Tongue (tissue), 3 donors: ENCODE measurements at places on chromosomes 3 and 15. TPM values are rescaled to one million over a fixed set of nuclear protein-coding genes. Genes with fewer than 3 reads are reported as not detected.

Gene REC114
- not detected for total RNA-seq

Gene RPL39L
- 3.0 TPM for total RNA-seq

- no peak for DNase-seq
Measured at GRCh38 chr3:51722362-51722761, 15.5 kb downstream of the GRM2 start.

Gene IRAK2
- total RNA-seq, result 6.3 TPM

GRCh38 chr3:108510496-108510895 lies at the start of gene MYH15:
Gene MYH15, minus strand, starts transcription at chr3:108510596. Its CDS starts 66 bp downstream, at chr3:108510530.
- DNase-seq, result no peak

DNA sequence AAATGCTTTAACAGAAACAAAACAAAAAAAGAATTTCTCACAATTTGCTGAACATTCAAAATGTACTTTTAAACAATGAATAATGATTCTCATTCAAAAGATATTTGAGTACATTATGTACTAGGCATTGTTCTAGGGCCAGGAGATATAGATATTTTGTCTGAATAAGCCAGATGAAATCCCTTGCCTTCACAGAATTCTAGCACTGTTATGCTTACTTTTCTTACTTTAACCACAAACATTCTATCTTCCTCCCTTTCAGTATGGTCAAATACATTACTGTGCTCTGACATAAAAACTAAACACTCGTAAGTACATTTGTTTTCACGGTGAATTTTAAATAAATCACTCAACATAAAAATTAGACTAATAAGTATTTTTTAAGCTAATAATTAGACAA lies 116.7 kb downstream of the ADAM10 start:
- no peak for DNase-seq

Gene EPHB1
- 13.3 TPM for total RNA-seq

DNA sequence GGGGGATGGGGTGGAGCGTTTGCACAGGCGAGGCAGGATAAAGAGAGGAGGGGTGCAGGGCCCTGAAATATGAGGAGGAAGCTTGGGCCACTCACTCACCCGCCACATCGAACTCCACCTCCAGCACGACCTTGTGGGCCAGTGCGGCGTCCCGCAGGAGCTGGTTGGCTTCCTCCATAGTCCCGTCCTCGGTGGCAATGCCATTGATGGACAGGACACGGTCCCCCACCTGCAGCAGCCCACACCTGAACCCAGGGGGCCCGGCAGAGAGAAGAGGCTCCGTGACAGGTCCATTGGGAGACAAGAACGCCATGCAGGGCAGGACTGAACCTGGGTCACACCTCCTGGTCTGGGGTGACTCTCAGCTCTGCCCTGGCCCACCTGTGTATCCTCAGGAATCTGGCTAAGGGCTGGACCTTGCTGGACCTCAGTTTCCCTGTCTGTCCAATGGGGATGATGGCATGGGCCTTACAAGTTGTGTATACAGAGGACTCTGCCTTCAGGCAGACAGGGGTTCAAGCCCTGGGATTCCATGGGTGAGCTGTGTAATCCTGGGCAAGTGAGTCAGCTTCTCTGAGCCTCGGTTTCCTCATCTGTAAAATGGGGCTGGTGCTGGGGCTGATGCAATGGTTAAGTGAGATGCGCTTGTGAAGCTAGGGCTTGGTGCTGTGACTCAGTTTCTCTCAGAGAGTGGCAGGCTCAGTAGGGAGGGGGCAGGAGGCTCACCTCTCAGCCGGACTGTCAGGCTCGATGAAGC lies 26.4 kb downstream of the GRIP2 start:
- DNase-seq, result no peak

DNA sequence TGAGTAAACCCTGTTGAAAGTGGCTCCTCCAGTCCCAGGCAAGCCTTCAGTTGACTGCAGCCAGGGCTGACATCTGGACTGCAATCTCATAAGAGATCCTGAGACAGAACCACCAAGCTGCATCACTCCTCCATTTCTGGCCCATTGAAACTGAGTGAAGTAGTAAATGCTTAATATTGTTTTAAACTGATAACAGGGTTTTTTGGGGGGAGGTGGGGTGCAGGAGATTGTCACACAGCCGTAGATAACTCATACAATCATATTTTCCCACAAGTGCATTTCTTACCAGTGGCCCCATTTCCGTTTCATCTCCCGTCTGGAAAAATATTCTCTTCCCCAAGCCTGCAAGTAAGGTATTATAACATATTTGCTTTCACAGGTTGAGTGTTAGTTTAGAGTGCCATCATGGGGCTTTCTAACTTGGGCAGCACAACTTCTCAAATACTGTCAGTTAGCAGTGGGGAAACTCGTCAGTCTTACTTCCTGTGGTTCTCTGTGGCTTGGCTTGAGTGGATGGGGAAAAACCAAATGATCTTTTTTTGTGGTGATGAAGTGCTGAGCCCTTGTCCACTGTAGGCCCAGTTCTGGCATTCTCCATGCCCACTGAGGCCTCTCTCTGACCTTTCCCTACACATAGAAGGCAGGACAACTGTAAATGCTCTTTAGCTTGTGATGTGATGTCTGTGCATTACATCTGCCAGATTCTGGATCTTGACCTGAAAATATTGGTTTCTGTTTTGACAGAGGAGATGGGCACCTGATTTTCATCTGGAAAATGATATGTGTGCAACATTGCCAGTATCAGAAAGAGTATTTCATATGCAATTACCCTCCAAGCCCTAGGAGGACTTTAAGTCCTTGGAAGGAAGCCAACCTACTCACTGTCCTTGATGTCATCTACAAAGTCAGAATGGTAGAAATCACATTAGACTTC lies 90.1 kb upstream of the BHLHE40 start:
- DNase-seq, result no peak

DNA sequence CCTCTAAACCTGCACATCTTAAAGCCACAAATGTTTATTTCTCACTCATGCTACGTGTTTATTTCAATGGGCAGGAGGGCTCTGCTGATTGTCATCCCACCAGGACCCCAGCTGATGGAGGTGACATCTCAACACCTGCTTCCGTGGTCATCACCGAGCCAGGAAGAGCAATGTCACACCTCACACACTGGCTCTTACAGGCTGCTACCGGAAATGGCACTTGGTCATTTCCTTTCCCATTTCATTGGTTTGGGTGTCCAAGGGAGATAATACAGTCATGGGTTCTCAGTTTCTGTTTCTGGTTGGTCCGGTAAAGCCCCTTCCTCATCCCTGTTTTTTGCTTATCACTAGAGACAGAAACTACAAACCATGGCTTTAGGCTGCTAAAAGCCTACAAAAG lies 41.9 kb downstream of the ABHD2 start:
- no peak for DNase-seq

Gene VEPH1
- 7.8 TPM for total RNA-seq

- no peak for DNase-seq
Measured at GRCh38 chr3:123124971-123125370, 58.1 kb downstream of the PDIA5 start.

- DNase-seq, result peak; percentile 6
Measured at GRCh38 chr3:36756269-36756668, 8.1 kb downstream of the DCLK3 start.

Gene PRSS50
- total RNA-seq, result not detected

Gene GABRB3
- 4.8 TPM for total RNA-seq

DNA sequence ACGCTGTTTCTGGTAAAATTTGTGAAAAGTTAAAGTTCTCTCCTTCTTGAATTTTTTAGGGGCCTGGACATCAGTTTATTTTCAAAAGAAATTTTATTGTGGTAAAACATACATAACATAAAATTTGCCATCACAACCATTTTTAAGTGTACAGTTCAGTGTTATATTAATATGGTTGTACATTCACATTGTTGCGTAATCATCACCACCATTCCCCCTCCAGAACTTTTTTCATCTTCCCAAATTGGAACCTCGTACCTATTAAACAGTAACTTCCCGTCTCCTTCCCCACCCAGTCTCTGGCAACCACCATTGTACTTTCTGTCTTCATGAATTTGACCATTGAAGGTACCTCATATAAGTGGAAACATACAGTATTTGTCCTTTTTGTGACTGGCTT lies 23.0 kb upstream of the XRN1 start:
- DNase-seq, result no peak

DNA sequence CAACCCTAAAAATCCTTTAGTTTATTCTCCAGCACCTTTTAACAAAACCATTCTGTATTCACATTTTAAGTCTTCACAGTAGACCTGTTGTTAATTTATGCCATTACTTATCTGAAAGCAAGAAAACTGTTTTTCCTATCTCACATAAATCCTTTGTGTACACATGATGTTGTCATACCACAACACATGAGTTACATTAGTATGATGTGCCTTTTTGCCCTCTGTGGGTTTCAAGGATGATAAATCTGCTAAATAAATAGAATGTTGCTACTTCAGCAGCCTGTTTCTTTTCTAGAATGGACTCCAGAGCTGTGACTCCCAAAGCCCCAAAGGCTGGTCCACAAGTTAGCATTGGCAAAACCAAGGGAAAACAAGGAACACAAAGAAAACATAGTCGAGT lies 151.6 kb downstream of the SERPINI1 start:
- DNase-seq, result no peak

DNA sequence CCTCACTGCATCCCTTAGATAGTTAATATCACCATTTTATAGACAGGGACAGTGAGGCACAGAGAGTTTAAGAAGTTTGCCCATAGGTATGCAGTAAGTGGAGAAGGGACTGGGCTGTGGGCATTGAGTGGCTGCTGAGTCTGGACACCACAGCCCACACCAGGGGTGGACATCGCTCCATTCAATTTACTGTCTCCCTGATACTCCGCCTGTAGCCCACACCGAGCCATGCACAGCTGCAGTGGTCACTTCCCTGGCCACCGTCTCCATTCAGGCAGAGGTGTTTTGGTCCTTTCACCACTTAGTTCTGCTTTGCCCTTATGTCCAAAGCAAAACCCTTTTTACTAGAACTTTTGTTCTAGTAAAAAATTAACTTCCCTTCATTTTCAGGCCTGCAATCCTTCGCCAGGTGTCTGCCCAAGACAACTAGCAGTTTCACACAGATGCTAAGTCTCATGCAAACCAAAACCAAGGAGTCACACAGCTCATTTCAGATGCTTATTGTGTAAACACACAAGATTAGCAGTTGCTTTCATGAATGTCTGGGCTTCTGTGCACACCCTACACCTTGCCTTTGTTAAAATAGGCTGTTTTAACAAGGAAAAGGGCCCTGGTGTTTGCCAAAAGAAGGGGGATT lies 30.1 kb downstream of the ZNF35 start:
- no peak for DNase-seq

Gene OR5K2
- total RNA-seq, result not detected

DNA sequence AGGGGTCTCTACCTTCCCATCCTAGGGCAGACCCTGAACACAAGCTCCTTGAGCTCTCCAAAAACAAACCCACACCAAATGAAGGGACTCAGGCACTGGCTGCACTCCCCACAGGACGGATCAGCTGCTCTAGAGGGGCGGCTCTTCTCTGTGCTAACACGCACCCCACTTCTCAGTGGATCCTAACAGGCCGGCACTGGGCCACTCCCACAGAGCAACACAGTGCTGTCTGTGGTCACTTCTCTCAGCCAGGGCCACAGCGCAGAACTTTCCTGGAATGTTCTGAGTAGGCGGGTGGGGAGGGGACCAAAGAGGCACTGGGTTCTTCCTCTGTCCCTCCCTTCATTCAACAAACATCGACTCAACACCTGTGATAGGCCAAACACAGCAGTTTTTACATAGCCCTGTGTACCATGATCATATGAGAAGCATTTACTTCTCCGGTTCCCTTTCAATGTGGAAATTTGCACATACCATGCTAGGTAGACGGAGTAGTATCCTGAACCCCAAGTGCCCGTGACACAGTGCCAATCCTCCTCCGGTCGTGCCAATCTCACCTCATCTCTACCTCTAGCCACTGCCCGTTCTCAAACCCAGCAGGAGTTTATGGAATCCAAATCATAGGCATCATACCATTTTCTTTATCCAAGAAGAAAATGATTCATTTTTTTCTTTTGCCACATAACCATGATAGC lies 98.1 kb downstream of the LRIG1 start:
- peak; percentile 48 for DNase-seq

DNA sequence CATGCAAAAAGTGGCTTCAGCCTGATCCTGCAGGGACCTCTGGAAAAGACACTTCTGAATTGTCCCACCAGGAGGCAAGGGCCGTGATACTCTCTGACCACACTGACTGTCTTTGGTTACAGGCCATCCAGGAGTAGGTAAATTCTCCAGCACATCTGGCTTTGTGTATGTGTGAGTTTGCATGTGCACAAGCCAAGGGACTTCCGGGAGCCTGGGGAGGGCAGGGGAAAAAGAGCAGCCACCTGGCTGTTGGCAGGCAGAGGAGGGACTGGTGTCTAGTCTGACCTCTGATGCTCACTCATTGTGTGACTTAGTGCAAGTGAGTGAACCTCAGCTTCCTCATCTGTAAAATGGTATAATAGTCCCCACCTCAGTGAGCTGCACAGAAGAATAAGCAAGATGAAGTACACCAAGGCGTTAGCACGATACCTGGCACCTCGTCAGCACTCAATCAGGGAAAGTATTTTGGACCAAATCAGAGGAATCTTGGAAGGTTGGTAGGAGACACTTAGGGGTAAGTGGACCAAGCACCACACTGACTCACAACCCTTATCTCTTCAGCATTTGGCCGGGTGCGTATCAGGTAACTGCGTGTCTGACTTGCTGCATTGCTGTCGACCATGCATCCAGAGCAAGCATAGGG lies 19.1 kb downstream of the KLHL6 start:
- DNase-seq, result no peak

Gene FBXO40
- total RNA-seq, result 12.7 TPM

Gene MRAS
- total RNA-seq, result 43.0 TPM

DNA sequence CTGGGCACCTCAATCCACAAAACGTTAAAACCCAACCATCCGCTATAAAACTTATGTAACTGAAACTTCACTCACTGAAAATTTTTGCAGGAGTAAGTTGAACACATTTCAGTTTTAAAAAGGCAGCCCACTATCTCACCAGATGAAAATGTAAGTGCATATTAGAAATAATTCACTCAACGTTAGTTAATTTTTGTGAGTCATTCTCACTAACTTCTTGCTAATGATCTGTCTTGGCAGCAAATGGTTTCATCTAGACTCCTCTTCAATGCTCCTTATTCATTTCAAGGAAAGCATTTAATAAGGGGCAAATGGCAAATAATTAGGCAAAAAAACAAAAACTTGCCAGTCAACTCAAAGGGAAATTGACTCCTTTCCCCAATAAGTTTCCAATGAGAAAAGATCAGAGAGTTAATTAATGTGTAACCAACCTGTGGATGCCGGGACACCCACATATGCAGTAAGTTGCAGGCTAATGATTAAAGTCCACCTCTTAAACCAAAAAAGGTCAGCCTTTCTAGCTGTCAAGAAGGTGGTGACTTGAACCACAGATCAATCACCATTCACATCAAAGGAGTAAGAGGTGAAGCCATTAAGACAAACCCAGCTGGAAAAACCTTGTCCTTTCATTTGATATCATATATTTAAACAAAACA lies 22.9 kb upstream of the PRICKLE2 start:
- no peak for DNase-seq
